ENCODE measurements at places on chromosomes 1 and 21.

DNA sequence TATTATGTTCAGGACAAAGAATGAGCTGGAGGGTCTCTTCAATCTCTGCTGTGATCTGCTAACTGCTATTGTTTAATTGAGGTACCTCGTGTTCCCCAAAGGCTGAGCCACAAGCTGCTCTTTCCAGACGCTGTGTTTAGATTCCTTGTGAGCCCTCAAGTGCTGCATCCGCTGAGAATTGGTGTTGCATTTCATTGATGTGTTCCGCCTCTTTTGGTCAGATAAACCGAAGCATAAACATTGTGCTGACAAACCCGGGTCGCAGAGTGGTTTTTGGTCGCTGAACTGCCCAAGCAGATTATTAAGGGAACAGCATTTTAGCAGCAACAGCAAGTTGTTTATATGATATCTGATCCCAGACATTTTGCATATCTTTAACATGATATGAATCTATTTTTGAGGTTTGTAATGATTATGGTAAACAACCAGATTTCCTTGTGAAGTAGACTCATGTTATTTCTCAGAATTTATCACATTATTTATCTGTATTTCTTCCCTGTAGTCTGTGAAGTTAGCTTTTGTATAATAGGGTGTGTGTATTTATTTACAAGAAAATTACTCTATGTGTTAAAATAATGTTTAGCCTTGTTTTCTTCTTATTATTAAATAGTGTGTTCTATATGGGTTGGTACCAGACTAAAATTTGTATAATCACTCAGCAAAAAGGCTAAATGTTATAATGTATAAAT lies 217.2 kb upstream of the C1orf105 start:
- no peak overlapping the region for H3K27ac ChIP-seq
- no peak overlapping the region for H3K4me3 ChIP-seq
- no peaks in the 10 kb centered on the region for H3K27me3 ChIP-seq
- DNase-seq: no peak
- no peaks in the 10 kb centered on the region for H3K4me1 ChIP-seq
- H3K36me3 ChIP-seq: peaks cover 14% of the 10 kb centered on the region

- DNase-seq: no peak
- no peak overlapping the region for H3K4me3 ChIP-seq
- no peaks in the 10 kb centered on the region for H3K4me1 ChIP-seq
- H3K27ac ChIP-seq: no peak overlapping the region
- peaks cover 4% of the 10 kb centered on the region for H3K27me3 ChIP-seq
- no peaks in the 10 kb centered on the region for H3K36me3 ChIP-seq
These were observed 86.8 kb downstream of the KCNJ6 start for GRCh38 chr21:37829447-37829846.

DNA sequence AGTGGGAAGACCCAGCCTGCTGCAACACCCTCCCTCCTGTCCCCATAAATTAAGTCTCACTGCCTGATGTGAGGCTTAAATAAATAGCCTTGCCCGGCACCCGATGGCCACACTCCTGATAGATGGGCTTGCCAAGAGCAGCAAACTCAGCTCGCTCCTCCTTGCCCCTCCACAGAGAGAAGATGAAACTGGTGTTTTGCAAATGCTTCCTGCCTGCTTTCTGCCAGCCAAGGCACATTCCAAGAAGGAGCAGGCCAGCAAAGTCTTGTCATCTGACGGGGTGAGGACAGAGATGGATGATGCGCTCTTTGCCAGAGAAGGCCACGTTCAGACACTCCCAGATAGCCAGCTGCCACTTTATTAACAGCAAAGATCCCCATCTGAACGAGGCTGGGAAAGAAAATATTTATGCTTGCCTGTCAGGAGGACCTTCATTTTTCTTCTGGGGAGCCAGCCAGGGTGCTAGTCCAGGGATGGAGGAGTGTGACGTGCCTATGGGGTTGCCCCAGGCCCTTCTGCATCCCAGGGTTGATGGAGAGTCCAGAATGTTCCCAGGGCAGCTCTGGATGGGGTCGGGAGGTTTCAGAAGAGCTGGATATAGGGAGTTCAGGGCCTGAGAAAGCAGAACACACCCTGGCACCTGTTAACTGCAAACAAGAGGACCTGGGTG lies 265.4 kb downstream of the FOXD2 start:
- no peak overlapping the region for H3K4me3 ChIP-seq
- peaks cover 4% of the 10 kb centered on the region for H3K4me1 ChIP-seq
- DNase-seq: no peak
- H3K36me3 ChIP-seq: no peaks in the 10 kb centered on the region
- peaks cover 22% of the 10 kb centered on the region for H3K27me3 ChIP-seq
- H3K27ac ChIP-seq: no peak overlapping the region

DNA sequence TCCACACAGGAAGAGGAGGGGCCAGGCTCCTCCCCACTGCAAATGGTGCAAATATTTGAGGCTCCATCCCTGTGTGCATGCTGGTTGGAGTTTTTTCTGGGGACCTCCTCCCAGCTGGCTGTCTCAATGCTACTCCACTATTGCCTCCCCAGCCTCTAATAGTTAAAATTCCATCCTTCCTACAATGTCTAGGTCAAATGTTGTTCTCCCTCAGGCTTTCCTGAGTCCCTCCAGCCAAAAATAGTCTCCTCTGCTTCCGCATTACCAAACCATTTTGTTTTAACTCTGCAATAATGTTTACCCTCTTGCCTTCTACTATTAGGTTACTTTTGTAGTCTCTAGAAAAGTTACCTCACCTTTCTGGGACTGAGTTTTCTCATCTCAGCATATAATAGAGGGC lies 29.6 kb upstream of the FMO1 start:
- DNase-seq: no peak
- H3K27ac ChIP-seq: no peak overlapping the region
- no peaks in the 10 kb centered on the region for H3K36me3 ChIP-seq
- no peaks in the 10 kb centered on the region for H3K27me3 ChIP-seq

DNA sequence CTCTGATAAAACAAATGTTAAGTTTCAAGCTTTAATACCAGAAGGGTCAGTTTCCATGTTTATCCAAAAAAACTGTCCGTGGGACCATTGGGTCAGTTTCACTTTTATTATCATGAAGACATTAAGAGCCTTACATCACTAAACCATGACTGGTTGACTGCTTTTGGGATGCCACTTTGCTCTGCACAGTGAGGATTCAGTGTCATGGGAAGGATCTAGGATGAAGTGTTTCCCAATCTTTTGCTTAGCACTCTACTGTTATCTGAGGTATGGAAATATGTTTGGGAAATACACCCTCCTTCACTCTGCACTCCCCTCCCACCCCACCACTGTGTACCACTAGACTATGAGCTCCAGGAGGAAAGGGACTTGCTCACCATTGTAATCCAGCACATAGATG lies 16.3 kb downstream of the RPS6KC1 start:
- peaks cover 25% of the 10 kb centered on the region for H3K4me1 ChIP-seq
- no peaks in the 10 kb centered on the region for H3K27me3 ChIP-seq
- no peak for DNase-seq
- no peaks in the 10 kb centered on the region for H3K36me3 ChIP-seq
- no peak overlapping the region for H3K4me3 ChIP-seq

GRCh38 chr1:36166136-36166535 lies 10.2 kb downstream of the MAP7D1 start:
- peaks cover 10% of the 10 kb centered on the region for H3K36me3 ChIP-seq
- no peak overlapping the region for H3K27ac ChIP-seq
- no peak for DNase-seq
- no peaks in the 10 kb centered on the region for H3K27me3 ChIP-seq
- peaks cover 43% of the 10 kb centered on the region for H3K4me1 ChIP-seq

DNA sequence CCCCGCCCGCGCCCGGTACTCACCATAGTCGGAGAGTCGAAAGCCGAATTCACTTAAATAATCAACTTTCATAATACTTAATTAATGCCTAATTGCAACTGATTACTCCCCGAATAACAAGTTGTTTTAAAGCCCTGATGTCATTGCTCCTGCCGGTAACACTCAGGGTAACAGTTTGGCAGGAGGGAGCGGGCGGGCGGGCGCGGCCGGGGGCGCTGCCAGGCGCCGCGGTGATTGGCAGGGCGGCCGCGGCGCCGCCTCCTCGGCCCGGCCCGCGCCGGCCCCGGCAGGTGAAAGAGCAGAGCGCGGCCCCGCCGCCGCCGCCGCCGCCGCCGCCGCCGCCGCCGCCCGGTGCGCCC lies 102.2 kb downstream of the CASZ1 start:
- no peaks in the 10 kb centered on the region for H3K36me3 ChIP-seq
- H3K4me1 ChIP-seq: peaks cover 41% of the 10 kb centered on the region
- H3K4me3 ChIP-seq: peak overlapping the region; percentile 80
- DNase-seq: no peak

- H3K4me1 ChIP-seq: peaks cover 11% of the 10 kb centered on the region
- DNase-seq: no peak
- no peak overlapping the region for H3K27ac ChIP-seq
- no peak overlapping the region for H3K4me3 ChIP-seq
These were observed 34.6 kb upstream of the PLEKHO1 start for GRCh38 chr1:150115121-150115520.

GRCh38 chr1:60367532-60367931 lies 294.0 kb upstream of the C1orf87 start:
- DNase-seq: no peak
- no peaks in the 10 kb centered on the region for H3K27me3 ChIP-seq
- H3K4me3 ChIP-seq: no peak overlapping the region

- no peaks in the 10 kb centered on the region for H3K36me3 ChIP-seq
- DNase-seq: no peak
- H3K4me1 ChIP-seq: peaks cover 3% of the 10 kb centered on the region
- no peak overlapping the region for H3K4me3 ChIP-seq
- no peak overlapping the region for H3K27ac ChIP-seq
- peaks cover 8% of the 10 kb centered on the region for H3K27me3 ChIP-seq
These were observed 121.7 kb upstream of the COL6A1 start for GRCh38 chr21:45859762-45860357.

DNA sequence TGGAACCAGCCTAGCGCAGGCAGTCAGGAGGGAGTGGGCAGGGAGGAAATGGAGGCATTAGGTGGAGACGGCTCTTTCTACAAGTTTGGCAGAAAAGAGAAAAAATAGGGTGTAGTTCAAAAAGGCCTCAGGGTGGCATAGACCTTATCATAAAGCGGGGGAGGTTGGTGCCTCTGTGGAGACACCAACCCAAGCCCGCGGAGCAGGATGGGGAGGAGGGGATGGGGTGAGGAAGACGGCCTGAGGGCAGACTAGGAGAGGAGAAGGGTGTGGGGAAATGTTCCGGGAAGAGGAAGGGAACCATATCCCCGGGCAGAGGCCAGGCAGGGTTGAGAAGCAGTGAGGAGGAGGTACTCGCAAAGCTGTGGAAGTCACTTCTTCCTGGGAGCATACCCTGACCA lies 17.4 kb upstream of the SHE start:
- DNase-seq: no peak
- no peak overlapping the region for H3K27ac ChIP-seq
- no peaks in the 10 kb centered on the region for H3K36me3 ChIP-seq
- H3K4me3 ChIP-seq: no peak overlapping the region

- H3K27ac ChIP-seq: no peak overlapping the region
- H3K4me1 ChIP-seq: no peaks in the 10 kb centered on the region
- H3K4me3 ChIP-seq: no peak overlapping the region
- DNase-seq: no peak
These were observed 105.2 kb downstream of the EDEM3 start for GRCh38 chr1:184649451-184649888.

GRCh38 chr1:178093494-178093950 lies 382 bp upstream of the RASAL2 start:
- H3K4me1 ChIP-seq: peaks cover 17% of the 10 kb centered on the region
- DNase-seq: peak; percentile 33
- H3K36me3 ChIP-seq: no peaks in the 10 kb centered on the region
- peak overlapping the region; percentile 67 for H3K4me3 ChIP-seq

- peaks cover 26% of the 10 kb centered on the region for H3K4me1 ChIP-seq
- no peak overlapping the region for H3K4me3 ChIP-seq
- H3K27me3 ChIP-seq: no peaks in the 10 kb centered on the region
These were observed 16.8 kb downstream of the ATP2B4 start for GRCh38 chr1:203643213-203644045.

All from naive B cell (primary cell).